ENCODE measurements at places on chromosomes 11 and 22. TPM values are rescaled to one million over a fixed set of nuclear protein-coding genes. Genes with fewer than 3 reads are reported as not detected.

Gene CHCHD10
- total RNA-seq, result 1.00 TPM

Gene OLFML1
- total RNA-seq, result 4.2 TPM

Gene OR4A16
- total RNA-seq, result not detected

Gene SULT4A1
- total RNA-seq, result not detected

Gene SHANK3
- total RNA-seq, result 0.50 TPM

Gene NEFH
- total RNA-seq, result 0.44 TPM

Gene AAMDC
- total RNA-seq, result 27.9 TPM
